ENCODE measurements at places on chromosomes 1 and 21.

DNA sequence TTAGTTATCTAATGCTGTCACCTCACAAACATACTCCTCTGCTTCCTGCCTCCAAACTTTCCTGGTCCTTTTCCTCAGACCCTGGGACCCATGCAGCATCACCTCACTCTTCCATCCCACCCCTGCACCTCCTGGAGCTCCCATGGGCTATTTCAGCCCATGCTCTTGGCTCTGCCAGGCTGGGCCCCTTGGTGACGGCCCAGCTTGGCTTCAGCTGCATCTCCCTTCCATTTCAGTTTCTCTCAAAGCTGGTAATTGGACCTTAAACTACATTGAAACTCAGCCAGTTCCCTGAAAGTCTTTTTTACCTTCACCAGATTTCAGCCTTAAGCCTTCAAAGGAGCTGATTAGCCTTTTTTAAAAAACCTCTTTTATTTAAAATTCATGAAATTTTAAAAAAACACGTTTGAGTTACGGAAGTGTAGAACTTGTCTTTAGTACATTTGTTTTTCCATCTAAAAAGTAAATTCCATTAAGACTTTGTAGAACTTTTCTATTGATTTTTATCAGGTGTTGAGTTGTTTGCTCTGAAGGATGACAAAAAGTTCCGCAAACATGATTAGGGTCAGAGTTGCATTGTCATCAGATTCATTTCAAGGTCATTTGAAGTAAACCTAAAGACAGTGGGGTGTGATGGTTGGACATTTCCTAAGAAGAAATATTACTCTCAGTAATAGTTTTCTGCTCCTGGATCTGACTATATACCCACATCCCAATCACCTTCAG is 33.5 kb downstream of the AGT start:
- DNase-seq, result no peak

DNA sequence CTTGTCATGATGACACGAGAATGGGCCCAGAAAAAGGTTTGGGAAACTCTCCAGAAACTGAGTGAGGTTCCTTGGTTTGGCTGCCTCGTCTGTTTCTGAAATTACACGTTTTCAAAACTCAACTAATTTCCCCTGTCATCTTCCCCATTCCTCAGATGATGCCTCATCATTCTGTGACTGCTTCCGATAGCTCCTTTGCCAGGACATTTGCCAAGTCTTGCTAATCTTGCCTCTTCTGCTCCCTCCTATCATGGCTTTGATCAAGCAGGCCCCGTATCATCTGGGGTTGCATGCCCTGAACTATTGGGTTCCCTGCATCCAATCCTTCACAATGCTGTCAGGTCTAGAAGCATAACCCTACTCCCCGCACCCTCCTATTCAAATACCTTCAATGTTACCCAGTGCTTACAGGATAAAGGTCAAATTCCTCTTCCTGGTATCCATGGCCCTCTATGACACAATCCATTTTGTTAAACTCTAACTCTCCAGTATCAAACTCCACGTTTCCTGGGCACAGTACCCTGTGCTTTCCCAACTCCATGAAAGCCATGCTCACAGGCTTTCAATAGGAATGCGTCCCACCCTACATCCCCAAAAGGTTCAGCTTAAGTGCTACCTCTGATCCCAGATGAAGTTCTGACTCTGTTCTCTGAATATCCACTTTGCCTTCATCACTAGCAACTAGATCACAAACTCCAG is 22.2 kb upstream of the TMEM200B start:
- no peak for DNase-seq

- DNase-seq, result no peak
Observed at GRCh38 chr1:232988572-232989040, 38.2 kb downstream of the NTPCR start.

DNA sequence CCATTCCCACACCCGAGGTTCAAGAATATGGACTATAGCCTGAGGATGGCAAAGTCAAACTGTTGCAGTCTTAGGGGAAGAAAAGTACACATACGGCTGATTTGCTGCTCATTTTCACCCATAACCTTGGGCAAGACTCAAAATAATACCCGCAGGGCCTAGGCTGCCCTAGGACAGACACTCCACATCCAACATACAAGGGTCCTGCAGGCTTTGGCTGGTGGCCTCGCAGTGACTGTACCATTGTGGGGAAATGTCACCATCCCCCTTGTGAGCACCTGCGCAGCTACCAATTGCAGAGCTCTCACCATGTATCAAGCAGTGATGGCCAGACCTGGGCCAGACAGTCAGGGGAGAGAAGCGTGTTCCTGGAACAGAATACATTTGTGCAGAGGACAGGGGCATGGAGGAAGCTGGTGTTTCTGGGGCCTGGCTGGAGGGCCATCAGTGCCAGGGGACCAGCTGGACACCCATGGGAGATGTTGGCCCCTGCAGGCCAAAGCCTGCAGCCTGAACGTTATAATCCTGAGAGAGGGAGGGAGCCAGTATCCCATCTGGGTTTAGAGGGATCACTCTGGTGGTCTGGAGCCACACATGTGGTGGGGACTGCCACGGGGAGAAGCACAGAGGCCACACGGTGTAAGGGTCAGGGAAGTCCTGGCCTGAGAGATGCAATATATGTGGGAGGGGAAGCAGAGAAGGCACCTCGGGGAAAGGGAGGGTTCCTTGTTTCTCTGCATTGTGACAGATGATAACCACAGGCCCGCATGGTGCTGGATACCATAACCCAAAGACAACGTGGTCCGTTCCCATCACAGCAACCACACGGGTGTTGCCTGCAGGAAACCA is 101.2 kb downstream of the GLIS1 start:
- DNase-seq, result no peak

DNA sequence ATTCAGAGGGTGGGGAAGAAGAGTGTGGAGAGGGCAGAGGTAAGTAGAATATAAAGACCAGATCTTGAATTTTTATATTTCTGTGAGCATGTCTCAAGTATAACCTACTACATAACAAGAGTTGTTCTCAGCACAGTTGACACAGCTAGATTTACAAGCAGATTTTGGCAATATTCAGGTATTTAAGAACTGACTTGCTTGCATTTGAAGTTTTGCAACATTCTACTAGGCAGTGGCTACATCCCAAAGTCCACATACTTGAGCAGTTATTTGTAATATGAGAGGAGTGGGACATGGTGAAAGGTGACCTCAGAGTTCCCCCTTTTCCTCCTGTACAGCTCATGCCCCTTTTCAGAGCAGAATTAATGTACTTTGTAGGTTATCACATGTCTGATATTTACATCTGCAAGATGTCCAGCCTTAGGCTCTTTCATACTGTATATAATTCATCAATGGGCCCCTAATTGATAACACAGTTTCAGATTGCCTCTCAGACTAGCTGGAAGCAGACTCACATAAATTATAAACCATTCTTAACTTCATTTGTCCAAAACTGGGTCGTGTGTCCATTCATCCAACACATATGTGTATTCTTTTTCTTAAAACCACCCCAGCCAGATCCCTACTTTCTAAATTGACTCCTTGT is 136.7 kb upstream of the RAVER2 start:
- no peak for DNase-seq

DNA sequence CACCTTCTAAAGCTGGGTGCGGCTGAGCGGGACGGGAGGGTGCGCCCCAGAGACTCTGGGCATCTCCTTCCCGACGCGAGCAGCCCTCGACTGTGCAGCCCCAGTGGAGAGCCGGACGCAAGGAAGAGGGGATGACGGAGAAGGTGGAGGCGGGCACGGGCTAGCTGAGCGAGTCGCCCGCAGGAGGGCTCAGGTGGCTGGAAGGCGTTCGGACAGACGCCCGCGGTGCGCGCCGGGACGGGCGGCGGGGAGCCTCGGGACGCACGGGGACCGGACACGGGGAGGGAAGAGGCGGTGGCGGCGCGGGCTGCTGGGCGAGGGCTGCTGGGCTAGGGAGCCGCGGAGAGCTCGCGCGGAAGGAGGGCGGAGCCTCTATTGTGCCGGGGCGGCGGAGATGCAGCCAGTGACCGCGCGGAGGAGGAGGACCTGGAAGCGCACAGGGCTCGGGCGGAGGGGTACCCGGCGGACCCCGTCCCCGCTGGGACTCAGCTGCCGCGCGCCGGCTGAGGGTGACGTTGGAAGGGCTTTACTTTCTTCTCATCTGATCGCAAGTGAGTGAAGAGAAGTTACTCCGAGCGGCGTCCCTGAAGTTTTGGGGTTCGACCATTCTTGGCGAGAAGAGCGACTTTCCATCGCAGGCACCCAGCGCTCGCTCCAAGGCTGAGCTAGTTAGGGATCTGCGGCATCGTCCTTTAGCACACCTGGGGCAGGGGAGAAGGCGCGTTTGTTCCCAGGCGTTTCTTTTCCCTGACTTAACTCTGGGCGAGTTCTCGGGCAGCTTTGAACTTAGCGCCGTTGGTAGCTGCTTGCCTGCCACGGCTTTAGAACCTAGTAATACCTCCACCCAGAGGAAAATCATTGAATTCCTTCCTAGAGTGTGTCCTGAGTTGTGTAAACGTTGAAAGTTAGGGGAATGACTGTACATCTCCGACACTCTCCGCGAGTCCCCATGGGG is at the start of gene OLFML2B:
Gene OLFML2B (minus strand): TSS at position 323 of the 955 bp plus-strand sequence. CDS start 439 bp downstream, outside the sequence.
- DNase-seq, result no peak

GRCh38 chr1:227136210-227136820 is 182.0 kb downstream of the CDC42BPA start:
- no peak for DNase-seq

GRCh38 chr1:203706444-203706843 is 58.5 kb upstream of the LAX1 start:
- DNase-seq, result no peak

DNA sequence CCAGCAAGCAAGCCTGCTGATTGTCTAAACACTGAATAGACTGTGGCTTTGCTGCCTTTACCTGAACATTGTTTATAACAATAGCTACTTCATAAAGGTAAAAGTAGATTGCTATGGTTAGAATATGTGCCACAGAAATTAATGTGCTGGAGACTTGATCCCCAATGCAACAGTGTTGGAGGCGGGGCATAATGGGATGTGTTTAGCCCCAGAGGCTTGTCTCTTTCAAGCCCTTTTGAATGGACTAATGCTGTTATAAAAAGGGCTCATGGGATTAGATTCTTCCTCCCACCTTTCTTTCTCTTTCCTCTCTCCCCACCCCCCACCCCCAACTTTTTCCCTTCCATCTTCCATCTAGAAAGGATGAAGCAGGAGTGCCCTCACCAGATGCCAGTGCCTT is 80.2 kb upstream of the PPP2R5A start:
- DNase-seq, result no peak

DNA sequence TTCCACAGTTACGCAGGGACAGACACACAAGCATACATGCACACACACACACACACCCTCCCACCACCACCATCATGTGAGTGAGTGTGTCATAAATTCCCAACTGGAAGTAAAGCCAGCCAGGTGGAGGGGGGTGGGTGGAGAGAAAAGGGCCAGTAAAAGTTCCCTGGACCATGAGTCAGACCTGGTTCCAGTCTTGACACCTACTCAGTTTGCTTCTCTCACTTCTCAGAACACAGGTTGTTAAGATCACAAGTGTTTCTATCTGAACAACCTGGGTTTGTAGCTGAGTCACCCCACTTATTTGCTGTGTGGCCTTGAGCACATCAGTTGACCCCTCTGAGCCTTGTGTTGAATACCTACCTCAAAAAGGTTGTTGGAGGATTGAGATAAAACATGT is 9.6 kb downstream of the EPHA10 start:
- DNase-seq, result no peak

DNA sequence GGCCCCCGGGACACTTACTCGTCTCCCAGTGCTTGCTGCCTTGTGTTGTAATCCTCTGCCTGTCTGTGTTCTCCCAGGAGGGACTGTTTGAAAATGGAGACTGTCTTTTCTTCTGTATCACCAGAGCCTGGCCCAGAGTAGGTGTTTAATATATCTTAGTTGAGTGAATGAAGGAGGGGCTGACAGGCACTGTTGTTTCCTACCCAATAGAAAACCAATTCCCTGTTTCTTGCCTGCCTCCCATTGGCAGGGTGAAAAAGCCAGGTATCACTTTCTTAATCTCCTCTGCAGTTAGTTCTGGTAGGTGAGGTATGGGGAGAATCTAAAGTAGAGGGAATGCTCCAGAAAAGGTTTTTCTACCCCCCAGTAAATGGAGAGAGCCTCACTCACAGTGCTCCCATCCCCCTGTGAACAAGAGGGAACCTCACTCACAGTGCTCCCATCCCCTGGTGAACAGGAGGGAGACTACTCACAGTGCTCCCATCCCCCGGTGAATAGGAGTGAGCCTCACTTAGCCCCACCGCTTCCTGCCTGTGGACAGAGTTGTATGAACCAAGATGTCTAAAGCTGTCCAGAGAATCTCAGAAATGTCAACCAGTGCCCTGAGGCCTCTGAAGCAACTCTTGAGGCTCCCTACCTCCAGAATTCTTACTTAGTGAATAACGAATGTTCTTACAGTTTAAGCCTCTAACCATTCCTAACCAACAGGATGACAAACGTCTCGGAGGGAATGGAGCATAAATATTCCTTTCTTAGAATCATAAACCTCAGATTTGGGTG is at the start of gene GJA5:
Gene GJA5 (minus strand): TSS at position 122 of the 780 bp plus-strand sequence. CDS start 1,364 bp downstream, outside the sequence.
- DNase-seq, result no peak

DNA sequence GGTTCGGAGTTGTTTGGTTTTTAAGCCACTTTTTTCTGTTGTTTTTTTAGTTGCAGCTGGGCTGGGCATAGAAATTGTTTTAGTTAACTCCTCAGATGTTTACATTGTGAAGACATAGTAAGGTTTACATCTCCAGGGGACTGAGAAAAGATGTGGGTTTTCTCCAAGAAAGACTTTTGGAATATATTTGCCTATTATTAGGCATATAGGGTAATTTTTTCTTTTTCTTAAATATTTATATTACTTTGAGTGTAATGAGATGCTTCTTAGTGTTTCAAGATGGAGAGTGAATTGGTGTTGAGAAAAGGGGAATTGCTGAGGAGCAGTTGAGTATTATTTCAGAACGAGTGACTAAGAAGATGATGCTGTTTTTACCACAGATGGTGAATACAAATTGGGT is 26.6 kb upstream of the PIGK start:
- DNase-seq, result no peak

DNA sequence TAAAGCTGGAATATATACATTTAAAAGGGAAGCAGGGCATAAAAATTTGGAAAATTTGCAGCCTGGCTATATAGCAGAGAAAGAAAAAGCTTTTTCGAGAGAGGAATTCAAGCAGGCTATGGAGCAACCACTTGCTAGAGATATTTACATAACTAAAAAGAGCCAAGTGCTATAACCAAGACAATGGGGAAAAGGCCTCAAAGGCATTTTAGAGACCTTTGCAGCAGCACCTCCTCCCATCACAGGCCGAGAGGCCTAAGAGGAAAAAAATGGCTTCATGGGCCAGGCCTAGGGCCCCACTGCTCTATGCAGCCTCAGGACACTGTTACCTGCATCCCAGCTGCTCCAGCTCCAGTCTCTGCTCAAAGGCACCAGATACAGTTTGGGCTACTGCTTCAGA is 37.0 kb downstream of the CAPN9 start:
- no peak for DNase-seq

DNA sequence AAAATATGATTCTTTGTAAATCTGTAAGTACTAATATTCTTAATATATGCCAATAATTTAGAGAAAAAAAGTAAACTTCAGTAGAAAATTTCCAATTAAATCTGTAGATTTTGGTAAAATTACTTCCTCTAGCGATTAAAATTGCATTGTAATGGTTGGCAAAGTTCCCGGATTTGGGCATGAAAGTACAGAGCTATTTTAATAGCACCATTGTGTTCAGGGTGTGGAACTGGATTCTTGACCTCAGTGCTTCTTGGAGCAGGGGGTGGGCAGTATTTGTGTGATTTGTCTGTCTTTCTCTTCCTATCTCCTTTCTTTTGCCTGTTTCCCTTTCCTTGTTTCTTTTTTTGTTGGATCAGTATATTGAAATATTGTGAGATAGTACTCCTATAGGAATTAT is 72.1 kb downstream of the DNM3 start:
- no peak for DNase-seq

GRCh38 chr1:38690790-38691449 is 168.7 kb downstream of the RRAGC start:
- no peak for DNase-seq

Data from stimulated activated CD8-positive, alpha-beta memory T cell treated with anti-CD3 and anti-CD28 coated beads, Interleukin-7, amount 100 ng/mL, for 1 hour (primary cell).